ENCODE measurements at places on chromosomes 7 and 10. TPM values are rescaled to one million over a fixed set of nuclear protein-coding genes. Genes with fewer than 3 reads are reported as not detected.

DNA sequence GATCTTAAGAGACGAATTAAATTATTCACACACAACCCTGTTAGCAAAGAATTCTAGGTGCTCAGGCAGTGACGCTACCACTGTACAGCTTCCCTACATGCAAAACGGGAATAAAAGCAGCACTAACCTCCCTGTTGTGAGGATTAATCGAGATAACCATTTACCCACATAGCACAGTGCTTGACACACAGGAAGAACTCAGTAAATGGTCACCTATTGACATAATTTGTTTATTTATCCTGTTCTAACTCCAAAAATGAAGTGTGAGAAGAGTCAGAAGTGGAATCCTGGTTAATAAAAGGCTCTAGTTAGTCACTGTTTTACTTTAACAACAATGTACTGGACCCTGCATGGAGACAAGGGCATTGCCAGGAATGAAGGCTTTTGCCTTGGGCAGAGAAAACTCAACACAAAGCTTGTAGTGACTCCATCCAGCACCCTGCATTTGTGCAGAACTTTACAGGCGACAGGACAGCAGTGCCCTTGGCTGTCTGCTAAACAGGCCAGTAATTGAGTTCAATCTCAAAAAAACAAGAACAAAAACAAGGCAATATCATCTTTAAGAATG, 103.8 kb downstream of the SORBS1 start:
- no peak for DNase-seq
- H3K36me3 ChIP-seq = no peaks in the 10 kb centered on the region
- H3K4me3 ChIP-seq = no peak overlapping the region
- no peaks in the 10 kb centered on the region for H3K27me3 ChIP-seq
- H3K4me1 ChIP-seq = peaks cover 8% of the 10 kb centered on the region

The SLC18A2 gene
- not detected for total RNA-seq

DNA sequence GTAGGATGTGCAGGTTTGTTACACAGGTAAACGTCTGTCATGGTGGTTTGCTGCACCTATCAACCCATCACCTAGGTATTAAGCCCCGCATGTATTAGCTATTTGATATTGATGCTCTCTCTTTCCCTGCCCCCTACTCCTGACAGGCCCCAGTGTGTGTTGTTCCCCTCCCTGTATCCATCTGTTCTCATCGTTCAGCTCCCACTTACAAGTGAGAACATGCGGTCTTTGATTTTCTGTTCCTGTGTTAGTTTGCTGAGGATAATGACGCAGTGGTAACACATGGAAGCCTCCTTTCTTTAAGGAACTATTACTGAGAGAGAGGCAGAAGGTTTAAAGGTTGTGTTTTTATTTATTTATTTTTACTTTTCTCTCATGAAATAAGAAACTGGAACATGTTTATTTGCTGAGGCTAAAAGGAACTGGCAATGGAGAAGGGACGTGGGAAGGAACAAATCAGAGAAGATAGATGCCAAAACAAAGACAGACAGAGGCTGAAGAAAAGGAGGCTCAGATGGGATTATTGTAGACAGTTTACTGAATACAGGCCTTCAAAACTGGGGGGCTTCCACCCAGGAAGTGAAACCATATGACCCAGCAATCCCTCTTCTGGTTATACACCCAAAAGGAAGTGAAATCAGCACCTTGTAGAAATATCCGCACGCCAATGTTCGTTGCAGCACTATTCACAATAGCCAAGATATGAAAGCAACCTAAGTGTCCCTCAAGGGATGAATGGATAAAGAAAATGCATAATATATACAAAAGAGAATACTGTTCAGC, 556.3 kb downstream of the GRM8 start:
- no peak overlapping the region for H3K27ac ChIP-seq
- H3K4me1 ChIP-seq = no peaks in the 10 kb centered on the region
- no peaks in the 10 kb centered on the region for H3K27me3 ChIP-seq
- no peak for DNase-seq

DNA sequence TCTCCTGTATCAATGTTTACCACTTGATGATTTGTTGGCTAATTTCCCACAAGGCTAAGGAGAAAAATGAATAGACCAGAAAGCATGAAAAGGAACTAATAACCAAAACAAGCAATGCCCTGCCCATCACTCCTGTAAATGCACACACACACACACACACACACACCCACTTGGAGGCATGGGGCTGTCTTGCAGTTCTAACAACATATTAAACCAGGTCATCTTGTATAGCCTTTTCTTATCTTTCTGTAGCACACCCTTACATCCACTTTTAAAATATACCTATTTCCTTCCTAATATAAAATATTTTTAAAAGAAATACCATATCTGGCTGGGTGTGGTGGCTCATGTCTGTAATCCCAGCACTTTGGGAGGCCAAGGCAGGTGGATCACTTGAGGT, 105.3 kb downstream of the CTTNBP2 start:
- no peaks in the 10 kb centered on the region for H3K36me3 ChIP-seq
- no peak for DNase-seq
- no peak overlapping the region for H3K4me3 ChIP-seq
- H3K27ac ChIP-seq = no peak overlapping the region
- H3K4me1 ChIP-seq = no peaks in the 10 kb centered on the region

The KCND2 gene
- 1.9 TPM for total RNA-seq

- no peaks in the 10 kb centered on the region for H3K36me3 ChIP-seq
- H3K4me3 ChIP-seq = no peak overlapping the region
- no peak overlapping the region for H3K27ac ChIP-seq
Observed at GRCh38 chr7:139889186-139889871, 60.3 kb downstream of the TBXAS1 start.

Measured in breast epithelium (tissue), 4 donors.